Stimulated activated CD4-positive, alpha-beta T cell treated with anti-CD3 and anti-CD28 coated beads, TNF-alpha, amount 100 ng/mL, for 1 hour (primary cell): ENCODE measurements at places on chromosomes 7 and 10.

GRCh38 chr10:70797840-70798239, 12.7 kb upstream of the TBATA start:
- DNase-seq, result no peak

DNA sequence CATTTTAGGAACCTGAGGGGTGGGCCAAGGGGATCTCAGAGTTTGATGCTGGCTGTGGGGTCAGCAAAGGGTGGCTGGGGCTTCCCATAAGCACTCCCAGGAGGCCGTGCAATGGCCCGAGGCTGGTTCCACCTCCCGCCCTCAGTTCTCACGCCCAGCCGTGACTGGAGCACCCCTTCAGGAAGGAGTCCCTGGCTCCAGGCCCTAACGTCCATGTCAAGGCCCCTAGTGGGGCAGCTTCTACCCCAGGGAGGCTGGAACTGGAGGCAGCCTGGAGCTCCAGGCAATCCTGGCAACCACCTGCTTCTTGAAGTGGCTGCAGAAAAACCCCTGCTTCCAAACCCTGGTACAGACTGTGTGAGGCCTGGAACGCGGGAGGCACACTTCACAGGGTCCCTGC, 165.5 kb downstream of the DIP2C start:
- DNase-seq, result no peak

DNA sequence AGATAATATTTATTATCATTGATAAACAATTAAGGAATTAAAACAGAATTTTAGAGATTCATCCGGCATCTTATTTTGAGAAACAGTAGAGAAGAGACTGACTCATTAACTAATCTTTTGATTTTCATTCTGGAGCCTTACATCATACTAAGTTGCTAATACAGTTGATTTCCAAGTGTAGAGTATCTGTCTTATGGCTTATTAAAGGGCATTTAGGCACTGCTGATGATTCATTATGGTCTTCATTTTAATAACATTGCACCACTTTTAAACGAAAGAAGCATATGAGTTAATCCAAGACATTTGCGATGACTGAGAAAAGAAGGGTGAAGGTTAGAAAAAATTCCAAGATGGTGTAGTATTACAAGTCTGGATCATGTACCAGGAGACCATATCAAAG, 186.0 kb upstream of the CACNA2D1 start:
- no peak for DNase-seq

DNA sequence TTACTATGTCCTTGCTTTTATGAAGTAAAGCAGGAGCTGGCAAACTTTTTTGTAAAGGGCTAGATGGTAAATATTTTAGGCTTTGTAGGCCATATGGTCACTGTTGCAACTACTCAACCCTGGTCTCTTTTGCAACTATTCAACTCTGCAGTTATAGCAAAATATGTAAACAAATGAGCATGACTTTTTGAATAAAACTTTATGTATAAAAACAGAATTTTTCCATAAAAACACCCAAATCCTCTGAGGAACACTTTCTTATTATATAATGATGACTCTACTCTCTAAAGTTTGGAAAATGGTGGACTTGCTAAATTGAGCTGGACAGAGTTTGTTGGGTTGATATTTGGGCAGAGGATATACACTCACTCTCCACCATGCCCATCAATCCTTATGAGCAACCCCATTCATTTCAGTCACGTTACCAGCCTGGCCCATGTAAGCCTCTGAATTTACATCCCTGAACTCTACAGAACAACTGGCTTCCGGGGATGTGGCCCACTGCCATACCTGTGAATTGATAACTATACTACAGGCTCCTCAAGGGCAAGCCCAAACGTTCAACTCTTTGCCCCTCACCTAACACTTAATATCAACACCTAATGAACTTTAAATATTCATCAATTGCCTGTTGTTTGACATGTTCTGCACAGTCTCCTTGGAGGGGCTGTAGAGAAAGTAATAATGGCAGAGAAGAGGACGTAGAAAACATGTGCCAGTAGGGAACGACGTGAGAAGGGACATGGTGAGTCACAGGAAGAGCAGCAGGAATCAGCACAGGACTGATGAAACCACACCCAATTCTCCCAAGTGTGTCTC, 37.6 kb downstream of the SGMS1 start:
- DNase-seq, result no peak

GRCh38 chr7:150307129-150307528, 16.0 kb upstream of the LRRC61 start:
- DNase-seq, result no peak

GRCh38 chr7:1449951-1450350, 9.3 kb downstream of the MICALL2 start:
- no peak for DNase-seq

- no peak for DNase-seq
Measured at GRCh38 chr7:84617265-84618030, 422.9 kb upstream of the SEMA3A start.

DNA sequence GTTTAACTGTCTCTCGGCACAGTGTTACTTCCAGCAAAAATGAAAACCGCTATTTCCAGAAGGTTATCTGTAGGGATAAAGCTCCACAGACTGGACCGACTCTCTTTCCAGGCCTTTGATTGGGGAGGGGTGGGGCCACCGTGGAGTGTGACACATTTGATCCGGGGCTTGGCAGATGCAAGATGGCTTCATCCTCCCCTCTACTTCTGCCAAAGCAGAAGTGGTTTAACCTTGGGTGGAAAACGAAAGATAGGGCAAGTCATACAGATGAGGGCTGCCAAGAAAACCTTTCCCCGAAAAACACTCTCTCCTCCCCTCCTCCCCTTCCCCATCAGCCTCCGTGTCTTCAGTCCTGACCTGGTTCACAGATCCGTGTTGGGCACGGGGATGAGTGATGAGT, 139.7 kb upstream of the SH2B2 start:
- no peak for DNase-seq

DNA sequence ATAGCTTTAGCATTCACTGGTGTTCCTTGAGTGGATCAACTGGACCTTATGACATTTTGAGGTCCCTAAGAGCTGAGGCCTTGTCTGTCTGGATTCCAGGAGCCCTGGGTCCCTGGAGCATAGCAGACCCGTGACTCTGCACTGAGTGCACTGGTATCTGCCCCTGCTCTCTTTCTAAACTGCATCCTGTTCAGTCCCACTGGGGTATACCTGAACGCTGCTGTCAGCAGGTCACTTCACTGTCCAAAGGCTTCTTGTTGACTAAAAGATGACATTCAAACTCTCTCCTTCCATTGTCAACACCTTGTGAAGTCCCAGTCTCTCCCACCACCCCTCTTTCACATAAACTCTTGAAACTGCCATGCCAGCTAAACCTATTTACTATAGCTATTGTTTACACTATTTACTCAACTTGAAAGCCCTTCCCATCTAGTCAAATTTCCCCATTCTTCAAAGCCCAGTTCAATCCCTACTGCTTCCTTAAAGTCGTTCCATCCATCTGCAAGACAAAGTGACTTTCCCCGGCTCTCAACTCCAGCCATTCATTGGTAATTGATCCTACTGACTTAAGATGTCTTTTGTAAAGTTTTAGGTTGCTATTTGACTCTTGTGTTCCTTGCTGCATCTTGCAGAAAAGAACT, 523.3 kb downstream of the KCNMA1 start:
- DNase-seq, result no peak

DNA sequence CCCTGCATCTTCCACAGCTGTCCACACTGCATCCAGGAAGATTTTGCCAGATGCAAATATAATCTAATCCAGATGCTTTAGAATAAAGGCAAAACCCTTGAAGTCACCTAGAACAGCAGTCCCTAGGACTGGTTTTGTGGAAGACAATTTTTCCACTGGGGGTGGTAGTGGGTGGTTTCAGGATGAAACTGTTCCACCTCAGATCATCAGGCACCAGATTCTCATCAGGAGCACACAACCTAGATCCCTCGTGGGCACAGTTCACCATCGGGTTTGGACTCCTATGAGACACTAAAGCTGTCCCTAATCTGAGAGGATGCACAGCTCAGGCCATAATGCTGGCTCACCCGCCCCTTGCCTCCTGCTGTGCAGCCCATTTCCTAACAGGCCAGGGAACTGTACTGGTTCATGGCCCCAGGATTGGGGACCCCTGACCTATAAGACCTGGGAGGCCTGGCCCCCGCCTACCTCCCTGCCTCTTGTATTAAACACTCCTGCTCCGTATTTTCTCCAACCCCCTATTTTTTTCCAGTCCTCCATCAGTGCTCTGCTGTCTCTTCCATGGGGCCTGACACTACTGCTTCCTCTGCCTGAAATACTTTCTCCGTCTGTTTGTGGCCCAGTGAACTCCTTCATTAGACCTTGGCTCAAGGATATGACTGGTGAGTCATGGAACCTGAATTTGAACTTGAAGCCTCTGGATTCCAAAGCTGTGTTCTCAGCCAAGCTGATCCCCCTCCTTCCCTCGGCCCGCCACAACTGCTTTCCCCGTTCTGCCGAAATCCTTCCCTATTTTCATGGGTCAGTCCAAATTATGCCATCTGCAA, 79.9 kb upstream of the RHEB start:
- no peak for DNase-seq

DNA sequence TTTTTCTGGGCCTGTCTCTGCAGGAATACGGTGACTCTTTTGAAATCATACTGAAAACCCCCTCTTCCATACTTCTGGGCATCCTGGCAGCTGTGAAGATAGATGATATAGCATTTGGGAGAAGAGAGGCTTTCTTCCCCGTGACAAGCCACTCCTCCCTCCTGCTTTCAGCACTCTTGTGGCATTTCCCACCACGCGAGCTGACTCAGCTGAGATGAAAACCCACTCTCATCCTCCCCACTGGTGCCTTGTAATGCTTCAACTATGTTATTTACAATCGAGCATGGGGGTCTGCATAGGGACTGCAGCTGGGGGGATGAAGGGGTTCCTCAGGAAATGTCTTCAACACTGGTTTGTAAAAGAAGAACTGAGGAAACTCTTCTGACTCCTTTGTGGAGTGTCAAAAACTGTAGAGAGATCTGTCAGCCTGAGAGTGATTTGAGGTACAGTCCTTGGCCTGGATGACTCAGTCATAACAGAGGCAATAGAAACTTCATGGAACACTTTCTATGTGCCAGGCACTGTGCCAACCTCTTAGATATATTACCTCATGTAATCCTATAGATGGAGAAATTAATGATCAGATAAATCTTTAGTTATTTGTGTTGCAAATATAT, 1.7 kb upstream of the TBATA start:
- DNase-seq, result no peak

DNA sequence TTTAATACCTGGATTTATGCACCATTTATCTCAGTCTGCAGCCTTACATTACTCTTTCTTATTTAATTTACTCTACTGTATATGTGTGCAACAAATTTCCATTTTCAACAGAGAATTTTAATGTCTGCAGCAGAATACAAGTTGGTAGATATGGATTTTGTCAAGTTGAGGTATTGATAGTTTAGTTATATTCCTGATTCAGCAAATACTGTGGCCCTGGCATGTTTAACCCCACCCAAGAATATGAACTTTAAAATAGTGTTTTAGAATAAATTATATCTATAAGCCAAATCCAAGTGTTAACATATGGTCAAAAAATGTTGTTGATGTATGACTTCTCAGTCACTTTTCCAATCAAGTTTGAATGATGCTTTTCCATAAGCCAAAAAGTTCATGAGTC, 378.4 kb upstream of the NRG3 start:
- DNase-seq, result no peak

DNA sequence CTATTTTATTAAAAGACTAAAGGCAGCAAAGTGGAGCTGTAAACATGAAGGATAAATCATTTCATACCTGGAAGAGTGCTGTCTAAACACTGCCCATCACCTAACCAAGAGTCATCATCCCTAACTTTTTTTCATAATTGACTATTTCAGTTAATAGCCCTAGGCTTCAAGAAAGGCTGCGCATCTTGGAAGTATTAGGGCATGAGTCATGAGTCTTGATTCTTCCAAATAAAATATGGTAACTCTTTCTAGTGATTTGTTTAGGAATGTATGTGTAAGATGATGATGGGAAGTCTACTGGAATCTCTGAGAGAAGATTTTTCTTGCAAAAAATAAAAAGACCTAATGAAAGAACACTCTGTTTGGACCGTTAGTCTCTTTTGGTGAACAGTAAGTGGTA, 207.7 kb upstream of the AHR start:
- DNase-seq, result no peak

- DNase-seq, result no peak
Measured at GRCh38 chr7:27213433-27214238, 13.7 kb upstream of the HOXA13 start.

DNA sequence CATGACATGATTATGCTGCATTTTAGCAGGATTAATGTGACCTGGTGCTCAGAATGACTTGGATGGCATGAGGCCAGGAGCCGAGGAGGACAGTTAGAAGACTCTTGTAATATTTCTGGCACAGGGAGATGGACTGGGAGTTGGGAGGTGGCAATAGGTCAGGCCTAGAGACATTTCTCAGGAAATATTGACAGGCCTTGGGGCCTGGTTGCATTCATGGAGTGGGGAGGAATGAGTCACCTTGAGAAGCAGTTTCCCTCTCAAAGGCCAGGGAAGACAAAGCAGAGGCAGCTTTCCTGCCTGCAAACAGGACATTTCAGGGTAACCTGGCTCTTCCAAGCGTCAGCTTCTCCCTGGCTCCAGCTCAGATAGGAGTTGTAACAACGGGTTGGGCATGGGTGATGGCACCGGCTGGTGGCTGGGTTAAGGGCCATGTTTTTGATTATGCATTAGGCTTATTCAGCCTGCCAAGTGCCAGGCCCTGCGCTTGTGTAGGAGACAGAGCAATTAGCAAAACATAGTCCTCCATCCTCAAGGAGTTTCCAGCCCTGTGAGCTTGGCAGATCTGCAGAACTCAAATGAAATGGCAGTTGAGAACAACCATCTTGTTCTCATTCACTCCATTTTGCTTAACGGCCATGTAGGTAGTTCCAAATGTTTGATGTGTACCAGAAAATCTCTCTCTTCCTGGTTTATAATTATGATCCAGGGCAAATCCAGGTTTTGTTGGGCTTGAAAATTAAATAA, 38.2 kb downstream of the HK1 start:
- no peak for DNase-seq

DNA sequence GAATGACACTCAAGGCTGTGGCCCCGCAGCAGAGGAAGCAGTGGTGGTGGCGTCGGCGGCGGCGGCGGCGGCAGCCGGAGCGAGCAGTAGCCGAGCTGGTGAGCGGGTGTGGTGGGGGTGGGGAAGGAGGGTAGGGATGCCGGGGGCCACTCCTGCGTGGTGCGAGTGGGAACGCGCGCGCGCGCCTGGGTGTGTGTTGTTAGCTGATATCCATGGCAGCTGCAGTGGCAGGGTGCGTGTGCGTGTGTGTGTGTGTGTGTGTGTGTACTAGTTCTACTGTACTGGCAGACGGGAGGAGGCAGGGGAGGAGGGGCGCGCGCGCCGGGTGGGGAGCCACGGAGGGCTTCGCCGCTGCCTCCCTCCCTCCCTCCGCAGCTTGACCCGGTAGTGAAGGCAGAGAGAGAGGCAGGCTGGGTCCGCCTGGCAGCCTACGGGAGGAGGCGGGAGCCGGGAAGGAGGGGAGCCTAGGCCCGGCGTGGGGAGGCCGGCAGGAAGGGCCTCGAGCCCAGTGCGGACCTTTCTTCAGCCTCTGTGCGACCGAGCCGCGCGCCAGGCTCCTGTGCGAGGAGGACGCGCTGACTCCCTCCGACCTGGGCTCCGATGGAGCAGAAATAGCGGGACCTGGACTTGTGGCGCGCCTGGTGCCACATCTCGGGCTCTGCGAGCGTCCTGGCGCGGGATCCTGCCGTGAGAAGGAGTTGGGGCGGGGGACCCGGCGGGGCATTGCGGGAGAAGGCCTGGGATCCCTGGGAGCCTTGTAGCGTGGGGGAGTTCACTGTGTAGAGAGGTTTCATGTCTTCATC, at the start of gene MAGI2:
MAGI2 (minus strand) TSS at position 110 of the 803 bp plus-strand sequence. CDS start 347 bp downstream, outside the sequence.
- no peak for DNase-seq

- DNase-seq, result no peak
Measured at GRCh38 chr7:43905209-43905946, 1.0 kb downstream of the URGCP start.
